ENCODE measurements at places on chromosomes 7 and 10. TPM values are rescaled to one million over a fixed set of nuclear protein-coding genes. Genes with fewer than 3 reads are reported as not detected.
A peak's percentile ranks its signal among the peaks of the same experiment; 100 is the strongest.

Gene TMEM168
- 12.8 TPM for total RNA-seq

Gene RADIL
- 3.9 TPM for total RNA-seq

Gene TLL2
- 10.8 TPM for total RNA-seq

Gene POP7
- 29.2 TPM for total RNA-seq

Gene SPDYE1
- total RNA-seq: not detected

Gene ADARB2
- total RNA-seq: 0.19 TPM

Gene GPER1
- 3.6 TPM for total RNA-seq

Gene CALML3
- total RNA-seq: not detected

Gene GIMAP8
- total RNA-seq: 14.9 TPM

Gene NPTX2
- total RNA-seq: 3.1 TPM

Gene SPAM1
- total RNA-seq: not detected

Gene DGKI
- total RNA-seq: 1.4 TPM

Gene SNCG
- total RNA-seq: 24.7 TPM

- no peak for DNase-seq
Observed at GRCh38 chr10:77180794-77181193, 456.8 kb downstream of the KCNMA1 start.

- no peak for DNase-seq
Observed at GRCh38 chr7:44211126-44211675, 10.4 kb downstream of the YKT6 start.

DNA sequence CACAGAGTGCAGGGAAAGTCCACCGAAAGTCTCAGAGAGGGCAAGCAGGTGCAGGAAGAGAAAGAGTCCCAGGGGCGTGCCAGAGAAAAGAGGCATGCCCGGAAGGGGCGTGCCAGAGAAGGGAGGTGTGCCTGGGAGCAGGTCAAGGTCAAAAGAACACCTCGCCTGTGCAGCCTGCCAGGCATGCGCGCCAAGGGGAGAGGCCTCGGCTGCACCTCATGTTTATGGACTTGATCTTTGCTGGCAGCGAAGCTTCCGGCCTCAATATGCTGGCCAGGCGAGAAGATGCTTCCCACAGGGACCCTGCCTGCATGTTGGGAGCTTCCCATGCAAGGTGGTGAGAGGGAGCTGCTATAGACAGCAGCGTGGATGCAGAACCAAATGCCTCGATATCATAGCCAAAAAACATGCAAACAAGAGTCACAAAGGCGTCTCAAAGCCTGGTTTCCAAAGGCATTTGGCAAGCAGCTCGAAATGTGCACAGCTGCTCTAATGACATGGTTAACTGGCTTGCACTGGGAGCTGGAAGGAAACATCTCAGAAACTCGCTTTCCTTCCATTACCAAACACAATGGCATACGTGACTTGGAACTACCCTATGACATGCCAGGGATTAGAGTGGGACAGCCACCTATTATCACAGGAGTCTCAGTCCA, 192.5 kb upstream of the PPP2R2D start:
- peak; percentile 18 for DNase-seq

- no peak for DNase-seq
Observed at GRCh38 chr10:86365346-86366032, 1.1 kb downstream of the GRID1 start.

DNA sequence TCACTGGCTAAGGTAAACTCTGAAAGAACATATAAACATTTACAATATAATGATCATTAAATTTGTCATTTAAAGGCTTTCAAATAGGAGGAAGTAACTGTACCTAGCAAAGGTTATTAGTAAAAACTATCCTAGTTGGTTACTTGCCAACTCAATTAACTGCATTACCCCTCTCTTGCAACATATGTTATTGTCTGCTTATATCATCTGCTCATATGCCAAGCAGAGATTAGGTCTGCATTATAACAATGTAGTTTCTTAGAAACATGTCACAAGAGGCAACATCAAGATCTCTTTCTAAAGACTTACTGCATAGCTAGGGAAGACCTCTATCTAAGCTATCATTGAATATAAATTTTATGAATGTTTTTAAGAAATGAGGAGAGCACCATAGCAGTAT, 132.5 kb downstream of the RELN start:
- DNase-seq: no peak

GRCh38 chr10:71126432-71126831, 85.9 kb upstream of the UNC5B start:
- no peak for DNase-seq

- DNase-seq: no peak
Observed at GRCh38 chr7:109354000-109354399, 784.3 kb downstream of the DNAJB9 start.

- DNase-seq: no peak
Observed at GRCh38 chr10:132740588-132740987, 45.4 kb downstream of the NKX6-2 start.

DNA sequence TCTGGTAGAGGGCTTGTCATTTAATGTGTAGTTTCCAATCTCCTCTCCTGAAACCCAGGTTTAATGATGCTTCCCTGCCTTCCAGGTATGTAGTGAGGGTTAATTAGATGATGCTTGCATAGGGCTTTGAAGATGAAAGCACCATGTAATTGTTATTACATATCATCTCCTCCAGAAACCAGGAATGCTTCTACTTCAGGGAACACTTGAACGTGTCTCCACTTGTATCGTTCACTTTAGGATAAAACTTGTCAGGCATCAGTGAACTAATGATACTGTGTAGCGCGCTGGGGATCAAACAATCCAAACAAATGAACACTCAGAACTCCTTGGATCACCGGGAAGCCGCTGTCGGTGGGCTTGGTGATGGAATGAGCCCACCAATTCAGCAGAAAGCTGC, 260.9 kb upstream of the FZD8 start:
- DNase-seq: no peak

DNA sequence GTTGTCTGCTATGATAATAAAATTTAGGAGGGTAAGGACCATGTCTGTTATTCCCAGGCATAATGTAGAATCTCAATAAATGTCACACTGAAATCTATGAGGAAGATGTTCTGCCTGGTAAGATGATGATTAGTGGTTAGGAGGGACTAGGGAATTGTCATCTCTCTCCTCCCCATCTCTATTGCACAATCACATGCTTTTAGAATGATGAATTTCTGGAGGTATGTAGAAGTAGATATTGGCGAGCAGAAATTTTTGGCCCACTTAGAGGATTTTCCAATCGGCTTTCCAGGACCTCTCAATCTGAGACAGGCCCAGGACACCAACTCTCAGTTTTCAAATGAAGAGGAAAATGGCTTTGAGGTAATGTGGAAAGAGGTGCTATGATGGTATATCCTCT, 2.0 kb upstream of the PITX3 start:
- no peak for DNase-seq

GRCh38 chr10:51363415-51363814, 289.1 kb downstream of the PRKG1 start:
- no peak for DNase-seq

GRCh38 chr7:20435305-20435704, 104.6 kb downstream of the ITGB8 start:
- no peak for DNase-seq

- DNase-seq: no peak
Observed at GRCh38 chr7:4561795-4562194, 120.3 kb upstream of the FOXK1 start.

GRCh38 chr10:89363729-89364442, 14.0 kb upstream of the IFIT1B start:
- no peak for DNase-seq

- DNase-seq: no peak
Observed at GRCh38 chr10:67520924-67521520, 175.0 kb downstream of the CTNNA3 start.

- DNase-seq: peak; percentile 72
Observed at GRCh38 chr10:114374053-114374791, 30.1 kb downstream of the AFAP1L2 start.

DNA sequence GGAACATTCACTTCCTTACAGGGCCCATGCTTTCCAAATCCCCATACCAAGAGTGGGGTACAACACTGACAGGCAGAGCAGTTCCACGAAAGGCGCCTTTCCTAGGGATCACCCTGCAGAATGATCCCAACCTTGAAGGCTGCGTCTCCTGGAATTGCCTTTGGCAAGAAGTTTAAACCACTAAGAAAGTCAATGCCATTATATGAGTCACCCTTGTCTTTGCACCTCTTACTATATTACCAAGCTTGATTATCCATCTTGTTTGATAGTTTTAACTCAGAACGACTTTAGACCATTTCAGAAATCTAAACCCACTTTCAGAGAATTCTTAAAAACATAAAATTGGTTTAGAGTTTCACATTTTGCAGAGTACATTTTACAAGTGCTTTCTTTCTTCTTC, 282.1 kb downstream of the ARHGAP12 start:
- DNase-seq: no peak

DNA sequence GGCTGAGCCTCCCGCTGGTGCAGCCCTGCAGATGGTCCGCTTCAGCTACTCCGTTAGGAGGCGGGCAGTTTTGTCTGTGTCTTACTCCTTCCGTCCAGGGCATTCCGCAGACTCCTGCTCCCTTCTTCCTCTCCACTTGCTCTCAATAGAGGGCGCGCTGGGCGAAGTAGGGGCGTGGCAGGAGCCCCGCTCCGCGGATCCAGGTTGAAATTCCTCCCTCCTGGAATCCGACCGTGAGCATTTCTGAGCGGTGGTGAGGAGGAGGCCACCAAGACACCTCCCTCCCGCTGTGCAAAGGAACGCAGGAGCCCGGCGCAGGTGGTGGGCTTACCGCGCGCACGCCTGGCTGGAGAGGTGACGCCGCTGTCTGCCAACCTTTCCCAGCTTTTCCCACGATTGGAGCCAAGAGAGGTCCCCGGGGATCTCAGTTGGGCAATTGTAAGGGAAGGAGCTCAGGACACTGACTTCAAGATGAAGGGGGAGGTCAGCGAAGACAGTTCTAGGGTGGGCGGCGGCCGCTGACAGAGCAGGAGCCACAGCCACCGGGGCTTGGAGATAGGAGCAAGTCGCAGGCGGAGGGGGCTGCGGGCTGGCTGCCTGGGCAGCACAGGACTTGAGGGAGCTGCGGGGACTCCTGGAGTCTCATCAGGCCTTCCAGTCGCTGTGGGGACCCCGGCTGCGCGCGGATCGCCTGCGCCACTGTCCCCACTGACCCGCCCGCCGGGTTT, 1011.3 kb downstream of the XPNPEP1 start:
- DNase-seq: peak; percentile 74

- no peak for DNase-seq
Observed at GRCh38 chr10:132282667-132283603, 24.8 kb downstream of the STK32C start.

DNA sequence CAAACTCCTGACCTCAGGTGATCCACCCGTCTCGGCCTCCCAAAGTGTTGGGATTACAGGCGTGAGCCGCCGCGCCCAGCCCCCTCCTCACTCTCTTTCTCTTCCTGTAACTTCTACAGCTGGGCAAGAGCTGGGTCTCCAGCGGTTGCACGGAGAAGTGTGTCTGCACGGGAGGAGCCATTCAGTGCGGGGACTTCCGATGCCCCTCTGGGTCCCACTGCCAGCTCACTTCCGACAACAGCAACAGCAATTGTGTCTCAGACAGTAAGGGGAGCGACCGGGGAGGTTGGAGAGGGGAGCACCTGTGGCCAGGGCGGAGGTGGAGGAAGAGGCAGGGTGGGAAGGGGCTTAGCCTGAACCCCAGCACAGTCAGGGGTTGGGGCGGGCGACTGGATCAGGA, 41.4 kb downstream of the EPHB4 start:
- DNase-seq: no peak

DNA sequence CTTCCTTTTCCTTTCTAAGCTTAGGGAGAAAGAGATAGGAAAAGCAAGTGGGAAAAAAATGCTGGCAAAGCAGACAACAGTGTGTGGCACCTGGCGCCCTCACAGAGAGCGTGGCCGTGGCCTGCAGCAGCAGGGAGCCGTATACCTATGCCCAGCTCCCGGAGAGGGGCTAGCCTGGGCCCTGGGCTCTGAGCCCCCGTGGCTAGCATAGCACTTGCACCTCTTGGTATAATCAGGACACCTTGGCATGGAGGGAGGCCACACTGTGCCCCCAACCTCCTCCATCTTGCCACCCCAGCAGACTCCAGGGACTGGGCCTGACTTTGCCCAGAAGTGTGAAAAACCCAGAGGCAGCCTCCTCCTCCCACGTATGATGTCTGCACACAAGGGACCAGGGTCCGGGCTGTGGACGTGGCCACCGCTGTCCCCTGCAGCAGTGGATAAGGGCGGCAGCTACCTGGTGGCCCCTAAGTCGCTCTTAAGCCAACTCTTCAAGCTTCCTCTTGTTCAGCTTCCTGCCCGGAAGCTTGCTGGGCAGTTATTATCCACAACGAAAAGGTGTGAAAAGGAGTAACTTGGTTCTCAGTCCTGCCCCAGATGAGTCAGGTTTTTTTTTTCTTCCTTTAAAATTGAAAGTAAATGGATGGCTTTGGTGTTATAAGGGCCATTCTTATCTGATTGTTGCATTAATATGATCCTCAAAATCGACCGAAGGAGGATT, 249.1 kb upstream of the PITRM1 start:
- DNase-seq: no peak

DNA sequence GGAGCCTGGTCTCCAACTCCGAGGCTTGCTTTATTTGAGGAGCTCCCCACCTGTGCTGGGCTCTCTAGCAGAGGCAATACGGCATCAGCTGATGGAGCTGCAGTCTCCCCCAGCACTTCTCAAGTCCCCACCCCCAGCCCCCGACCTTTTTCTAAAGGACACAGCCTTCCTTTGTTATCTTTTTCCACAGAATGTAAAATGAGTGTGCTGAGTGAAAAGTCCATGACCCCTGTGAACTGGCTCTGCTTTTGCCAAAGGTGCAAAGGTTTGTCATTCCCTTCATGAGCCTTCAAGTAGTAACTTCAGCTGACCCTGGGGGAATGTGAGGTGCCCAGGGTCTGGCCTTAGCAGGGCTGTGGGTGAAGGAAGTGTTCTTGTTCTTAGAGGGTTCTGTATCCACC, 25.5 kb downstream of the LRRC4 start:
- no peak for DNase-seq

GRCh38 chr7:50145226-50145625, 52.2 kb upstream of the ZPBP start:
- no peak for DNase-seq

- peak; percentile 78 for DNase-seq
Observed at GRCh38 chr10:69389827-69390490, 26.8 kb downstream of the TACR2 start.

DNA sequence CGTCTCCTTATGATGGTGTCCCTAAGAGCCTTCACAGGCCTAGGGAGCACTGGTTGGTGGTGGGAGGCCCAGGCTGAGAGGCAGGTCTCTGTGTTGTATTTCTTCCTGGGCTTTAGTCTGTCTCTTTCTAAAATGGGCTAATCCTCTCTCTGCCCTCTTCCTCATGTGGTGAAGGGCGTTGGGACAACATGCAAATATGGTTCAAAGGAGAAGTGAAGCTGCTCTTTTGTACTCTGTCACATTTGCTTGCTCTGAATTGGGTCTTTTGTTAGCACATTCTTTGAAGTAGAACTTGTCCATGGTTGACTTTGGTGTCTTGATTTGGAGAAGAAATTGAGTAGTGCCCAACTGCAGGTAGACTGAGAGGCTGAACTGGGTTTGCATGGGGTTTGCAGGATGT, 814 bp downstream of the HK1 start:
- DNase-seq: no peak

- DNase-seq: peak; percentile 40
Observed at GRCh38 chr10:102400598-102401341, 5.3 kb downstream of the NFKB2 start.

DNA sequence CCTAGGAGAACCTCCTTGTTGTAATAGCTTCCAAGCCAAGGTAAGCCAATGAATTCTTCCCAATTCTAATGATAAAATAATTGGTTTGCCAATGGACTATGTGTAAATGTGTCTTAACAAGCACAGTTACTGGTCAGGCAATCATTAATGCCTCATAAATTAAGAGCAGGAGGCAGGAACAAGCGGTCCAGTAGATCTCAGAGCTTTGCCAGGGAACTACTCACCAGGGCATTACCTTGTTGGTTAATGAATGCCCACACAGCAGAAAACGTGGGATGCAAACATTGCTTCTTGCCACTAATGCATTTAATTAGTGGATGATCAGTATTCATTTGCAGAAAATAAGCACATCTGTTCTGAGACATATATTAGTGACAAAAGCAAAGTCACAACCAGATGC, 26.7 kb upstream of the ZNF800 start:
- DNase-seq: no peak
